HT1080 (cell line): ENCODE measurements at places on chromosomes 2 and 18. TPM values are rescaled to one million over a fixed set of nuclear protein-coding genes. Genes with fewer than 3 reads are reported as not detected.
A peak's percentile ranks its signal among the peaks of the same experiment; 100 is the strongest.

Gene ATP8B1
- total RNA-seq: 15.7 and 16.6 TPM in 2 replicates

Gene SFTPB
- not detected in 2 replicates for total RNA-seq

DNA sequence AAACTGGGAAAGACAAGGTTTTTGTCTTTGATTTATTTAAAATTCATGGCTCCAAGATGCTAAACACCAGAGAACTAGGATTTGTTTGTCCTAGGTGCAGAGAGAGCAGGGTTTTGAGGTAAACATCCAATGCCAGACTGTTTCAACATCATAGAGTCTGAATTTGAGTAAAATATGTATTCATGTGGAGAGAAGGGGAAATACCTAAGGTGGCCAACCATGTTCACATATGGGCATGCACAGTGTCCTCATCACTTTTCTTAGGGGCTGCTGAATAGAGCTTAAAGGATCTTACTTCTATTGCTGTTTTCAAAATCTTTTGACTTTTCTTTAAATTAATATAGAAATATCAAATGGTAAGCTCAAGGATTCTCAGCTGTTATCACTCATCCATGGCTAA lies 287.0 kb upstream of the CCDC68 start:
- no peak for DNase-seq

DNA sequence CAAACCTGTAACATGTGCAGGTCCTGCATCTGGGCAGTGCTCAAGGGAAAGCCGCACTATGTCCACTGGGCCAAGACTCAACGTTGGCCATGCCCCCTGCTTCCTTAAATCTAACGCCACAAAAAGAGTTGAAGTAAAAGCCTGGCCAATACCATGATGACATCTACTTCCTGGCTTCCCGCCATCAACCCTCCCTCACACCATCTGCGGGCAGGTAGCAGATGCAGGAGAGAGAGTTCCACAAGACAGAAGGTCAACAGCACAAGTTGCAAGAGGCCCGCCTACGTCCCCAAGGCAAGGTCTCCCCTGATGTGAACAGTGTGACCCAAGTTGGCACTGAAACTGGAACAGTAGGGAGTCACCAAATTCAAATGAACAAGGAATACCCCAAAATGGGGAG lies 48.4 kb downstream of the ABCG8 start:
- no peak for DNase-seq

DNA sequence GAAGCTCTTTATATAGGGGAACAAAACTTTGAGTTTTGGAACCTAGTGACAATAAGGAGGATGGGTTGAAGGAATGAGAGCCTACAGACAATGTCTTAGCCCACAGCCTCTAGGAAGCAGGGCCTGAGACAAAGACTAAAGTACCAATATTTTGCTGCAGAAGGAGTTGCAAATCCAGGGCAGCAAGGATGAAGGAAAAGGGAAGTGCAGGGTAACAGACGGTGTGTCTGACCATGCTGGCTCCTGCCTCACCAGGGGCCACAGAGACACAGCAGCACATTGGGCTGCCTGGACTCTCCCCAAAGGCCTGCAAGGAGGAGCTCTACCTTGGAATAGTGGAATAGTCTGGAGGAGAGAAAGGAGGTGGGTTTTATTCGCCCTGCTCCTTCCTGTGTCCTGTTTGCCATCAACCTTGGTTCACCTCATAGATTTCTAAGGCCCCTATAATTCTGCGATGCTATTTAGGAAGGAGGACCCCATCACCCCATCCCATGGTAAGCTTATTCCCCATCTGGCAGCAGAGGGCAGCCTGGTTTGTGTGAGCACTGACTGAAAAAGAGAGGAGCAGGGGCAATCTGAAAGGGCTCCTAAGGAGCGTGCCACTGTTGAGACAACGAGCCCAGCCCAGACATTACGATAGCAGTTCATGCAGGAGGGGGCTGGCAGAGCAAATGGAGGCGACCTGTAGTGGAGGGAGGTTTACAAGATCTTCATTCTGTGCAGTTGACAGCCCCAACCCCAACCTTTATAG lies 143.4 kb downstream of the MGAT5 start:
- no peak for DNase-seq

GRCh38 chr2:143410082-143410897 lies 281.1 kb downstream of the ARHGAP15 start:
- no peak for DNase-seq

GRCh38 chr2:18479947-18480369 lies 80.5 kb downstream of the RDH14 start:
- no peak for DNase-seq

DNA sequence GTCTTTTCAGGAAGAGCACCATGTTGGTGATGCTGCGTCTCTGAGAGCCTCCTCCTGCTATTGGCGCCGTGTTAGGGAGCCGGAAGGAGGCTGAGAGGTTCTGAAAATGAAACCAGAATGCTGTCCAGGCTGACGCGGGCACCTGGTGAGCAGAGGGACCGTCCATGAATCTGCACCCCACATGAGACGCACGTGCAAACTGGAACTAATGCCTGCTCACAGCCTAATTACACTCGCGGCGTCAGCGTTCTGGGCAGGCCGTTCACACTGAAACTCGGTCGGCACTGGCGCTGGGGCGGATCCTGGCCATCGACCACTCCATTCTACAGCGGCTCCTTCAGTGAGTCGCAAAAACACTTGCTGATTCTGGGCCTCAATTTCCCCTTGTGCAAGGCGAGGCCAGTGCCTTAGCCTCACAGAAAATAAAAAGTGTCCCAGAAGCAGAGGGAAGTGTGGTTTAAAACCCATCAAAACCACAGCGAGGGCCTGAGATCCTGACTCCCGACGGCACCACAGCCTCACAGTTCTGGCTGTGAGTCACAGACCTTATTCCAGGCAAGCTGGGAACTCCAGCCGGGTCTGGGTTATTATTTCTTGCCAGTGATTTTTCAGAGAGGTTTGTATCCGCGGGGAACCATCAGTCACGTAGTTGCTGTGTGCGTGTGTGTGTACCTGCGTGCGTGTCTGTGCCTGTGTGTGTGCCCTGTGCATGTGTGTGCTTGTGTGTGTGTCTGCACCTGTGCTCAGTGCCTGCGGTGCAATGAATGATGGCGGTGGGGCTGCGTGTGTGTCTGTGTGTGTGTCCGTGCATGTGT lies 49.1 kb upstream of the CTDP1 start:
- DNase-seq: peak; percentile 11

- DNase-seq: no peak
These were observed 94.3 kb upstream of the SMIM21 start for GRCh38 chr18:75521816-75522215.
